ENCODE measurements at places on chromosomes 7 and 10.

DNA sequence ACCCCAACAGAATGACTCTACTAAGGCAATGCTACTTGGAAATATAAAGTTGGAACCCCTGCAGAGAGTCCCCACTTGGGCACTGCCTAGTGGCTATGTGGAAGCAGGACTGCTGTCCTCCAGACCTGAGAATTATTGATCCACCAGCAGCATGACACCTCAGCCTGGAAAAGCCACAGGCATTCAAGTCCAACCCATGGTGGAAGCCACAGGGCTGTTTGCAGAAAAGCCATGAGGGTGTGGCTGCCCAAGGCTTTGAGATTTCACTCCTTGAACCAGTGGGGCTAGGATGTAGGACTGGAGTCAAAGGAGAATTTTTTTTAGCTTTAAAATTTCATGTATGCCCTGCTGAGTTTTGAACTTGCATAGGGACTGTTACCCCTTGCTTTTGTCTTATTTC is 13.6 kb upstream of the GHRHR start:
- DNase-seq: no peak

DNA sequence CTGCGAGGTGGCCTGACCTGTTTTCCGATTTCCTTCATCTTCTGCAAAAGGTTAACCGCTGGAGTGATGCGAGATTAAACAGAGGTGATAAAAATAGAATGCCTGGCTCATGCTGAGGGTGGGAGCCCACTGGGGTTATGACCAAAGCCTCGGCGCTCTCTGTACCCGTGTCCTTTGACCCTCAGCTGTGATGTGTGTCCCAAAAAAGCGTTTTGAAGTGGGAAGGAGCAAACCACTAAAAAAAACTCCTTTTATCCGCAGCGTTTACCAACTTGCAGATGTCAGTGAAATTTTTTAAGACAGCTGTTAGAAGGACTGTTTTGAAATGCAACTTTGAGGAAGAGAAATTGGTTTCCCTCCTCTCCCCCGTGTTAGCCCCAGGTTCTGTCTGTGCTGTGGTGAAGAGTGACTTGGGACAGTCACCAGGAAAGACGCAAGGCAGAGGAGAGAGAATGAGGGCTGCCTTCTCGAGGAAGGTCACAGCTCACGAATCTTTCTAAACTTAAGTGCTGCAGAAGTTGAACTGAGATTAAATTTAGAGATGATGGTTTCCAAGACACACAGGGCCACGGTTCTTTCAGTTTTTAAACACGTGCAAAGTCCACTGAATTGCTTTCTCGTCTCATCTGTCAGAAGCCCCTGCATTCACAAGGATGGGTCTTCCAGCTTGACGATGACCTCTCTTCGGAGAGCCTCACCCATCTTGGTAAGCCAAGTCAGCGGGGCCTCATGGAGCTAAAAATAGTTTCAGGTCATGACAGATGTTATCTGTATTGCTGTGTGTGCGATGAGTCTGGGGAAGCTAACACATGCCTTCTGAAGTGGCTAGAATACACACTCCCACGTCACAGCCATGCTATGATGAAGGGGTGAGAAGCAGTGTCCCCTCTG is 27.6 kb downstream of the AMZ1 start:
- no peak for DNase-seq

DNA sequence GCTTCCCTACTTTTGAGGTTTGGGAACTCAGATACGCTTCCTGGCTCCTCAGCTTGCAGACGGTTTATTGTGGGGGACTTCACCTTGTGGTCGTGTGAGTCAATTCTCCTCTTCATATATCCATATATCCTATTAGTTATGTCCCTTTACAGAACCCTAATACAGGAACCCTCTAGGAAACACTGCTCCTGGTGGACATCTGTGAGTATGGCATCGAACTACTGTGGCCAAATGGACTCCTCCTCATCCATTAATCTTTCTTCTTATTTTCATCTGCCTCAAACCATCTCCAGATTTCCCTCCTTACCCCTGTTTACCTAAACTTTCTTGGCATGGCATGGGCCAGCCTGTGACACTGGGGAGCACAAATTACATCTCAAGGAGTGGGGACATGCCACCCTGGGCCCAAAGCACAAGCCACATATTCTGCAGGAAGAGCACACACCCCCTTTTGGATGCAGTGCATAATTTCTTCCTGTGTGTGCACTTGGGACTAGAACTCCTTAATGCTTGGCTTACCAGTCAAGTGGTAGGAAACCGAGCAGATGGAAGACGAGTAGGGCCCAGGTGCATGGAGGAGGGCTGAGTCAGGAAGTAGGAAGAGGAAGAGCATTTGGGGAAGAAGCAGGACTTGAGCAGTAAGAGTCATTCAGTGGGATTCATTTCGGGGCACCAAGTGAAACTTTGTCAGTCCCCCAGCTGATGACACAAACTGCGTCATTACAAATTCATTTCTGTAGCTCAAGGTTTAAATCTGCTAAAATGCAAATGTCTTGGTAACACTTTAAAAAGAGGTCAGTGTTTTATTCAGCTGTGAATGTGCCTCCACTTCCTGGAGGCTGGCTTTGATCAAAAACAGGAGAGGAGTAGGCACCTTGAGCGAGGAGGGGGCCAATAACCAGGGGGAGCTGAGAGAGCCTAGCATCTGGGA is 80.8 kb upstream of the PLXNA4 start:
- peak; percentile 6 for DNase-seq

DNA sequence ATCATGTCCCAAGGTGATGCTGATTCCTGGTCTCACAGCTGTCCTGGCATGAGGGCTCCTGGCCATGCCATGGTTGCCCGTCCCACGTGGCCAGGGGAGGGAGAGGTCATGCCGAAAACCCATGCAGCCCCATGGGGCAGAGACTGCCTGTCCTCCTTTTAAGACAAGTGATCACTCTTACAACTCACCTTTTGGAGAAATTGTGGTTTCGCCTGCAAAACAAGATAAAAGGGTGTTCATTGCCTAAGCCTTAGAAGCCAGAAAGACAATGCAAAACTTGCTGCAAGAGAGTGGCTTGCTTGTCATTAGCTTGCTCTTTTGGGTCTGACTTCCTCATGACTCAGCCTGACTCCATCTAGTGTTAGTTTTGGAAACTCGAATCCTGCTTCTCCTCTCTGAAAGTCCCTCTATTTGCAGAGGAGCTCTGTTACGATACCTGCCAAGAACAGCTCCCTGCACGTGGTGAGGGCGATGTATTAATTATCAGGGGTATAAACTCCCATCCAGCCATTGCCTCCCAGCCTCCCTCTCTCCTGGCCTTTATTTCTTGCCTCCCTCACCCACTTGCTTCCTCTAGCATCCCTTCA is 26.7 kb downstream of the TMEM273 start:
- no peak for DNase-seq

DNA sequence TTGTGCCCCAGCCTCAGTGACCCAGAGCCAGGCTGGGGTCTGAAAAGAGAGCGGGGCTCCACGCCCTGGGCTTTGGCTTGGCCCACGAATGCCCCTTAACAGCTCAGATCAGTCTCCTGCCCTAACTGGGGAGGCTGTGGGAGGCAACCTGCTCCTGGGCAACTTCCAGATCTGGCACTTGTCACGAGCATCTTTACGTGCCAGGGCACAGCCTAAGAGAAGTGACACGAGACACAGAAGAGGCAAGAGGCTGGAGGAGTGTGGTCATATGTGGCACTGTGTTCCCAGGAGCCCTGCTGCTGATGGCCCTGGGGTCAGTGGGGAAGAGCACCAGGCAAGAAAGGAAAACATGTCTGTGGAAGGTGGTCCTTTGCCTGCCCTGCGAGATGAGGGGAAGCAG is 97.8 kb upstream of the BTBD16 start:
- DNase-seq: no peak

DNA sequence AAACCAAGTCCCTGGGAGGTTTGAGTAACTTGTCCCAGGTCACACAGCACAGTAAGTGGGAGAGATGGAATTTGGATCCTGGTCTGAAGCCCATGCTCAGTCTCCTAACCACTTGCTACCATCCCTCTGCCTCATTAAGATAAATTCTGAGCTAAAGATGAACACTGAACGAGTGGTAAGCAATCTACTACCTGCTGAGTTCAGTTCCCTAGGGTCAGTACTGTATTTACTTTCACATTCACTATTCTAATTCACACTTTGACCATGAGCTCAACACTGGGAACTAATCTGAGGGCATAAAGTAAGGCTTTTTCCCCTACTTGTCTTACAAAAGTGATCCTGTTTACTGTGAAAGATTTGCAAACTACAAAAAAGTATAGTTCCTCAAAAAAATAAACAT is 2.4 kb downstream of the UROS start:
- DNase-seq: peak; percentile 36

DNA sequence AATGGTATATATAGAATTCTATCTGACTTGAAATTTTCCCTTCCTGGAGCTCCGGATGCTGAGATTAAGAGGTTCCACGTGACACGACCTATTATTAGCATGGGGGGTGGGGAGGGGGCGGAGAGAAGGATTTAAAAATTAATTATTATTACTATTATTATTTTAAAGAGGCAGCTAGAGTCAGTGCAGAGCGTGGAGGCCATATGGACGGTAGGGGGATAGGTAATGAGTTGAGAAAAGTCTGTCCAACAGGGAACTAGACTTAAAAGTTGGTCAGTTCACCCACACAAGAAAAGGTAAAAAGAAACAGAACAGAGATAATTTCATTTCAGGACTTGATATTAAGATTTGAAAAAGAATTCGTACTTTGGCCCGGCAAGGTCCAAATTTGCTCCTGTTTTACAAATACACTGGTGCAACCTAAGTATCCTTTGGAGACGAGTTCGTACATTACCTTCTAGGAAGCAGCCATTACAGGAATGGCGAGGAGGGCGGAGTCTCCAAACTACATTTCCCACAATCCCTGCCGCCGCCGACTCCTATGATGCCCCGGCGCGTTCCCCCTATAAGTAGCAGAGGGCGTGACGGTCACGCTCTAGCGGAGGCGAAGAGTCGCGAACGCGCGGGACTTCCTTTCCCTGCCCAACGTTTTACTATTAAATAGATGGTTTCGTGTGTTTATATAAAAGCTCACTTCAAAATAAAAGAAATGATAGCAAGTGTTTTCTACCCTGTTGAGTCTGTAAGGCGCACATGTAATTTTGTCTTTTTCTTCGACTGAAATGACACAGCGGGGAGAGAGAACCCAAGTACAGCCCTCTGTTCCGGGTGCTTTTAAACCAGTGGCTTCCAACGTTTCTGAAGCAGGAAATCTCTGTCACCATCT is at the start of gene SMIM30:
SMIM30 (minus strand) TSS at position 481 of the 886 bp plus-strand sequence. CDS start 976 bp downstream, outside the sequence.
- peak; percentile 94 for DNase-seq

GRCh38 chr7:56009695-56010094 is 41.5 kb downstream of the PSPH start:
- no peak for DNase-seq

DNA sequence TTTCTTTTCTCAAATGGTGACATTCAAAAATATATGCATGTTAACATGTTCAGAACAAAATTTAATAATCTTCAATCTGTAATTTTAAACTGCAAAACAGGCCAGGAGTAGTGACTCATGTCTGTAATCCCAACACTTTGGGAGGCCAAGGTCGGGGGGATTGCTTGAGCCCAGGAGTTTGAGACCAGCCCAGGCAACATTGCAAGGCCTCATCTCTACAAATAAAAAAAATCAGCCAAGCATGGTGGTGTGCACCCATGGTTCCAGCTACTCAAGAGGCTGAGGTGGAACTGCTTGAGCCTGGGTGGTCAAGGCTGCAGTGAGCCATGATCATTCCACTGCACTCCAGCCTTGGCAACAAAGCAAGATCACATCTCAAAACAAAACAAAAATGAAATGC is 394.3 kb downstream of the PARD3 start:
- DNase-seq: no peak

- no peak for DNase-seq
These were observed 607.3 kb downstream of the LRMDA start for GRCh38 chr10:76038696-76039095.

- DNase-seq: no peak
These were observed 60.8 kb upstream of the ITGA8 start for GRCh38 chr10:15780353-15781135.

Data from GM12865 (cell line).